Activated gamma-delta T cell treated with anti-CD3 and anti-CD28 coated beads, Interleukin-2, amount 50 U/mL, for 16 hours (primary cell): ENCODE measurements at places on chromosomes 12 and 14.

DNA sequence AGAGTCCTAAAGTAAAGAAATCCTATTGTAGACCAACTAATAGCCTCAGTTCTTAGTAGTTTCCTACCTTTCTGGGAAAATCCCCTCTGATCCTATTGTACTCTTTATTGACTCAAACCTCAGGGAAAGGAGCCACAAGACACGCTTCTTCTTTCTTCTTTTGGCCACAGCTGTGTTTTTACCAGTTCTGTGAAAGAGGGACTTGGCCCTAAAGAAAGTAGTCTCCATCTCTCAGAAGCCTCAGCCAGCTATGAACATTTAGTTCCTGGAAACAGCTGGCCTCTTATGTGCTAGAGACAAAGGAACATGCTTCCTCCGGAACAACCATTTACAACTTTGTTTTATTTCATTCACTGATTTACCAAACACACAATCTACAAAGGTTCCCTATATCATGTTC, 66.1 kb upstream of the ARID2 start:
- no peak for DNase-seq

GRCh38 chr12:112163471-112163991, 38.2 kb downstream of the TRAFD1 start:
- DNase-seq: no peak

GRCh38 chr12:124506145-124506831, 61.1 kb downstream of the NCOR2 start:
- DNase-seq: no peak

DNA sequence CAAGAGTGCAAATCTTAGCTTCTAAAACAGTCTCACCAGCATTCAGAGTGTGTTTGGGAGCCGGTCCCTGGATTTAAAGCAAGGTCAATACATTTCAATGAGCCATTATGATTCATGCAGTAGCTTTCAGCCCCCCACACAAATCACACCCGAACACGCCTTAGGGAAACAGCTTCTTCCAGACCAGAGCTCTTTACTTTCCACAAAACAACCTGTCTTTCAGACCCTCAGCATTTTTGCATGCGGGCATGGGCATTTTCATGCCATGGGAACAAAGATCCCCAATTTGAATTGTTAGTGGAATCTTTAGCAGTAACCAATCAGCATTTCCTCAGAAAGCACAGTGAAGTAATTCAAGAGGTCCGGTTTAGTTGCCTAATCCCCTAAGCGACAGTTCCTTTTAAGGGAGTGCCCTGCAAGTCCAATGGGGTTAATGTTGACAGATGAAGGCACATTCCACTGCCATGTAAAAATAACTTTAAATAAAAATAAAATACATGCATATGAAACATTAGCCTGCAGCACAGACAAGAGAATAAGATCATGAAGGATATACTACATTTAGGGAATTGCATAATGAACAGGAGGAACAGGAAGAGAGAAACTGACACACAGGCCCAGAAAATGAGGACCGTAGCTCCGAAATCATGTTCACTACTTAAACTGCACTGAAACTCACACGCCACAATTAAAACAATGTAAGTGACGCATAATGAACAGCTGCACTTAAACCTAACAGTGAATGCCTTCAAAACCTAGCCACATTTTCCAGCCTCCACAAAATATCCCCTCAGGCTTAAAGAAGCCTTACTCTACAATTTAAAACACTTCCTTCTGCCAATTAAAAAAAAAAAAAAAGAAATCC, 4.0 kb downstream of the VPS37B start:
- DNase-seq: no peak

DNA sequence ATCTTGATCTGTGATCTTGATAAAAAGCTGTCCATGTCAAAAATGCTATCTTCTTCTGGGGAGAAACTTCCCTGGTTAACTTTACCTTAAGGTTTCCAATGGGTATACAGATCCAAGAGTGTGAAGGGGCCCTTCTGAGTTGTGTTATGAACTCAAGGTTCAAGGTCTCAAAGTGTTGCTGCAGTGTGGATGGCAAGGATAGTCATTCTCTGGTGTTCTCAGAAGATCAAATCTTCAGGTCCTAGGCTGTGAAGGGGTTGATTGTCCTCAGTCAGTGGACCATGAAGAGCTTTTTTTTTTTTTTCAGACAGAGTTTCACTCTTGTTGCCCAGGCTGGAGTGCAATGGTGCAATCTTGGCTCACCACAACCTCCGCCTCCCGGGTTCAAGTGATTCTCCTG, 114.4 kb downstream of the SPTSSA start:
- DNase-seq: no peak
